ENCODE measurements at places on chromosomes 3 and 15.

- DNase-seq: no peak
Measured at GRCh38 chr3:108202834-108203233, 19.4 kb downstream of the IFT57 start.

GRCh38 chr3:140423146-140423545 lies 254.7 kb upstream of the TRIM42 start:
- no peak for DNase-seq

GRCh38 chr3:171574556-171575240 lies 114.5 kb upstream of the TNIK start:
- no peak for DNase-seq

DNA sequence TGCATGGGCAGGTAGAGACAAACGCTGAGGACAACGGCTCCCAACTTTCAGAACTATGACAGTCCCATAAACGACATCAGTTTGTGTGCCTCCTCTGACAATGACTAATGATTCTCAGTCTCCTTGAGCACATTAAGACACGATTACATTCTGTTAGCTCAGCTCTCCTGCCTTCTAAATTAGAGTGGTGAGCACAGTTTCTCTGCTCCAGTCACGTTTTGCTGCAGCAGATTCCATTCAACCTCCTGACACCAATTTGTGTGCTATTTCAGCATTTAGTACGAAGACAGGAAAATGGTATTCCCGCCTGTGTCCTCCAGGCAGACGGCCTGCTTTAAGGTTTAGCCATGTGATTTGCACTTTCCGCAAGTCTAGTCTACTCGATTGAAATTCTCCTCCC lies 458.4 kb upstream of the CFAP20DC start:
- no peak for DNase-seq

DNA sequence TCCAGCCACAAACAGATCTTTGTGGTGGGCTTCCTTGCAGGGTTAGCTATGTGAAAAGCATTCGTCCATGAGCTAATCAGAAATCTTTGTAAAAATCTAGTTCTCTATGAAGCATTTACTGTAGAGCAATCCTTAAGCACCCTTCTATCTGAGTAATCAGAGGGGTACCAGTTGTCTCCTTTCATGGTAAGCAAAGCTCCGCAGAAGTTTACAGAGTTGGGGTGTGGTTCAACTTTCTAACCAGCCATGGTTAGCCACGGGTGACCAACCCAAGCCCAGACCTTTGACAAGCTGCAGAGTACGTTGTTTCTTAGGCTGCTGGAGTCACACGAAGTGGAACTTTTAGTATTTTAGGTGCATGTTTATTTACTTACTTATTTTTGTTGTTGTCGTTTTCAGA lies 77.4 kb downstream of the FLNB start:
- DNase-seq: no peak

DNA sequence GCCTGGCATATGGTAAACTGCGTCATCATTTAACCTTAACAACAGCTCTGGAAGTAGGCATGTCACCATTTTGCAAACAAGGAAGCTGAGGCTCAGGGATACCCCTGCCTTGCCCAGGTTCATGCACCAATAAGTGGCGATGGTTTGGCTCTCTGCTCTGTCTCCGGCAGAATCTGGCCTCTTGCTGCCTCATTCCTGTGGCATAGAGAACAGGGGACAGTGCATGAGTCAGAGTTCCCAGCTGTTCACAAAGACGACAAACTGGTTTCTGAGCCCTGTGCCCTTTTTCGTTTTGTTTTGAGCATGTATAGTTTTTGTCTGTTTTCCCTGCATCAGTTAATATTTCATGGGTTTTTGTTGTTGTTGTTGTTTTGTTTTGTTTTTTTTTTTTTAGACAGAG lies 236.8 kb downstream of the OPA1 start:
- no peak for DNase-seq

DNA sequence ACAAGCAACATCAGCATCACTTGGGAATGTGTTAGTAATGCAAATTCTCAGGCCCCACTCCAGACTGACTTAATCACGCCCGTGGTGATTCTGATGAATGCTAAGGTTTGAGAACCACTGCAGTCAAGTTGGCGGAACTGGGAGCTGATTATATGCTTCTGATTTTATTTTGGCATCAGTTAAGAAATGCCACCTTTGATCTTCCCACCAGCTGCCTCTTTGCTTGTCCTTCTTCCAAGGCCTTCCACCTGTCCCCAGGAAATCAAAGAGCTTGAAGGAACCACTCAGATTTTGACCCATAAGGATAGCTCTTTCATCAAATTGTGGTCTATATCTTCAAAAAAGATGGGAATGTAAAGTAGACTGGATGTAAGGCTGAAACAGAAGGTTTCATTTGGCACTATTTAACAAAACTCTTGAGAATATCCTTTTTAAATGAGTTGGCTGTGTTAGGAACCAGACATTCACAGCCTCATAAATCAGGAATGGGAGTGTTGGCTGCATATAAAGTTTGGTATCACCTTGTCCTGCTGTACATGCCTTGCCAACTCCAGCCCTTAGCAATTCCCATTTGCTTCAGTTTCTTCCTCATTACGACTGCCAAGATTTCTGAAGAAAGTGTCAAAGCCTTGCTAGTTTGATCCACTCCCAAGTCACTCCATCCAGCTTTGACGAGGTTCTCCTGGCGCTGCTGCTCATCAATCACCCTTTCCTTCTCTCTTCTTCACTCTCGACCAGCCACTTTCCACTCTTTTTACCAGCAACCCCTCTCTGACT lies 125.8 kb upstream of the NPHP3 start:
- no peak for DNase-seq

- peak; percentile 31 for DNase-seq
Measured at GRCh38 chr3:128323206-128324081, 143.2 kb downstream of the DNAJB8 start.

GRCh38 chr3:6542795-6543194 lies 318.1 kb upstream of the GRM7 start:
- DNase-seq: no peak

DNA sequence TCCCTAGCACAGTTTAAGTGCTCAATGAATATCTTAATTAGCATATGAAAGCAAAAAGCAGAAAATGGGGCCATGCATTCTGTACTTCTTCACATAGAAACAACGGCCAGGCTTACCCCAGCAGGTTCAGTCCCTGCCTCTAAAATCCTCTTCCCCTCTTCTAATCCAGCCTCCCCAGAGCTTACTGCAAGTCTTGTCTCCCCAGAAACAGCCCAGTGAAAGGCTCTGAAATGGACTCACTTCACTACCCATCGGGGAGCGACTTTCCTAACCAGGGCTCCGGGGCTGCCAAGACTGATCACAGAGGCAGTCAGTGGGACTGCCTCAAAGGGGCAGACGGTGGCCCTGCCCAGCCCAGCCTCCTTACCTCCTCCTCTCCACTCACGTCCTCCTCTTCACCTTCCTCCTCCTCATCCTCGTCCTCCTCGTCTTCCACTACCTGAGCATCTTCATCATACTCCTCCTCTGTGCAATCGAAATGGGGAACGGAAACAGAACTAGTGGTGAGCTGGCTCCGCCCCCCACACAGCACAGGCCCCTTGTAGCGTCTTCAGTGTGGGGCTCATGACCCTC lies 38.0 kb downstream of the ANP32A start:
- no peak for DNase-seq

DNA sequence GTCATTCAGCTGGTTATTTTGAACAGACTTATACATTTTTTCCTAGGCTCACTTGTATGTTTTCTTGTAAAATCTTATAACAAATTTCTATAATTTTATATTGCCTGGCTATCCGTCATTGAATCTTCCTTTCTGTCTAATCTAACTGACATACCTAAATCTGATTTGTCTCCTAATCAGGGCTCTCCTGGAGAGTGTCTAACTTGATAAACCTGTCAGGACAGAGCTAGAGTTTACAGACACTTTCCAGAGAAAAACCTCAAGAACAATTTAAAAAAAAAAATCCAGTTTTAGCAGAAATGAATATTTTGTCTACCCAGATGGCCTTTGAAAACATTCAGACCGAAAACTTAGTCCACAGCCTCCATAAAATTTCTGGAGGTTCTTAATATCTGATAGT lies 1305.8 kb downstream of the ROBO1 start:
- no peak for DNase-seq

- DNase-seq: no peak
Measured at GRCh38 chr3:119468041-119468440, 722 bp upstream of the POGLUT1 start.

DNA sequence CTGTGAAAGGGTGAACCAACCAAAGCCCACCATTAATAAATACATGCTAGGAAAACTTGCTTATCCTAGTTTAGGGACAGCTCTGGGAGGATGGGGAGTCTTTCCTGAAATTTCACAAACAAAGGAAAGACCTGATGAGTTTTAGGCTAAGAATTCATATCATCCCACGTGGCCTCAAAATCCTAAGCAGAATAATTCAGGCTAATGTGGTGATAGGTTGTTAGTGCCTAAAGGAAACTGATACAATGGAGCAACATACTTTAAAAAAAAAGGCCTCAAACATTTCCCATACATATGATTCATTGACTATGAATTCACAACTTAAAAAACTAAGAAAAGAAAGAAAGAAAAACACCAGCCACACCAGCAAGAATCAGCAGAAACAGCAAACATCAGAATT lies 126.9 kb upstream of the CNTN4 start:
- DNase-seq: no peak

- DNase-seq: no peak
Measured at GRCh38 chr3:194905696-194906095, 220.0 kb downstream of the FAM43A start.

GRCh38 chr3:62446337-62446940 lies 73.1 kb upstream of the FEZF2 start:
- no peak for DNase-seq

DNA sequence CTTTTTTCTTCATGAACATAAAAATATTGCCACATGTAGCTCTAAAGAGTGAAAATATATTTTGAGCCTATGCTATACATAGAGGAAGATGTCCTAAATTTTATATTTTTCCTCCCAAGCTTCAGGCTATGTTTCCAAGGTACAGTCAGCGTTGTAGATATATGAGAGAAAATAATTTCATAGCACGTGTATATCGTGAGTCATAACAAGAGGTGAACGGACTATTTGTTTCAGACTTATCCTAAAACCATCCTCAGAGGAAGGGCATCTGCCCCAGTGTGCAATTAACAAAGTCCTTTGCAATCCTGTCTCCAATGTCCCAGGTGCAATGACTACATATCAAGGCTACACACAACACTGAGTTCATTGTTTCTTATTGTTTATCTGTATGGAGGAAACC lies 177.3 kb upstream of the ARRDC4 start:
- DNase-seq: no peak

DNA sequence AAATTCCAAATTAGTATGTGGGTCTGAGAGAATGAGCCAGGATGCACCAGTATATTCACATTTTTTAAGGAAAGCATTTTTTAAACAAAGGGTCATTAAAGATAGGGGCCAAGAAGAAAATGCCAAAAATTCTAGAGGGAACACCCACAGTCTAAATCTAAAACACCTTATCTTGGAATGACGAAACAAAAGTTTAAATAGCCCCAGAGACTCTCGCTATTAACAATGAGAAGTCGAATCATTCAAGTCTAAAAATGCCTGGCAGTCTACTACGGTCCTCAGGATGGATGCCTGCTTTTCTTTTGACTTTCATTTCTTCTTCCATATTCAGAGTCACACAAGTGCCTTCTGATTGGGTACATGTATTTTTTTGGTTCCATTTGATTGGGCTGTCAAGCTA lies 66.3 kb downstream of the SSUH2 start:
- DNase-seq: no peak

GRCh38 chr3:60651799-60652198 lies 599.5 kb downstream of the FHIT start:
- no peak for DNase-seq

DNA sequence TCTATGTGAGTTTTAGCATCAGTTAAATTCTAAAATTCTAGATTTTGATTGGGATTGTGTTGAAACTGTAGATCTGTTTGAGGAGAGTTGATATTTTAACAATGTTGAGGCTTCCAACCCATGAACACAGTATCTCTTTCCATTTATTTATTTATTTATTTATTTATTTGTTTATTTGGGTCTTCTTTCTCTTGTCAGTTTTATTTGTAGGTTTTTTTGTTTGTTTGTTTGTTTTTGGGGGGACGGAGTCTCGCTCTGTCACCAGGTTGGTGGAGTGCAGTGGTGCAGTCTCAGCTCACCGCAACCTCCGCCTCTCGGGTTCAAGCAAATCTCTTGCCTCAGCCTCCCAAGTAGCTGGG lies 25.3 kb downstream of the MRAS start:
- DNase-seq: no peak

DNA sequence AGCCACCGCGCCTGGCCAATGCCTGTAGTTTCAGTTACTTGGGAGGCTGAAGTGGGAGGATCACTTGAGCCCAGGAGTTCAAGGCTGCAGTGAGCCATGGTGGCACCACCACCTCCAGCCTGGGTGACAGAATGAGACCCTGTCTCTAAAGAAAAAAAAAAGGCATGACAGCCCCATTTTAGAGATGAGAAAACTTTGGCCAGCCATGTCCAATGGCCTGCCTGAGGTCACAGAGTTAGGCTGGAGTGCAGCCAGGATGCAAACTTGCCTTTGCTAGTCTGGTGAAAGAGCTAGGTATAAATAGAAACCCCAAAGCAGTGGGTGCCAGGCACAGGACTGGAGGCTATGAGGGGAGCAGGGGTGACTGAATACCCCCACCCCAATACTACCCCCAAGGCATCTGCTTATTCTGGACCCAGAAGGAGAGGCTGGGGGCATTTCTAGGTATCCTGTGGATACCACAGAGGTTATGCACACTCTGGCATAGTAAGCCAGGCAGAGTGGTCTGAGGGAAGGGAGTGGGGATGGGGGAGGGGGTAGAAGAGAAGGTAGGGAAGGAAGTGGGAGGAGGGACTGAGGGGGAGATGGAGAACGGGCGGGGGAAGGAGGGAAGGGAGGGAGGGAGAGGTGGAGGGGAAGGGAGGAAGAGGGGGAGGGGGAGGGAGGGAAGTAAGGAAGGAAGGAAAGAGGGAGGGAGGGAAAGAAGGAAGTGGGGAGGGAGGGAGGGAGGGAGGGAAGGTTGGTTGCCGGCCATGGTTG lies 16.2 kb upstream of the C15orf39 start:
- no peak for DNase-seq

DNA sequence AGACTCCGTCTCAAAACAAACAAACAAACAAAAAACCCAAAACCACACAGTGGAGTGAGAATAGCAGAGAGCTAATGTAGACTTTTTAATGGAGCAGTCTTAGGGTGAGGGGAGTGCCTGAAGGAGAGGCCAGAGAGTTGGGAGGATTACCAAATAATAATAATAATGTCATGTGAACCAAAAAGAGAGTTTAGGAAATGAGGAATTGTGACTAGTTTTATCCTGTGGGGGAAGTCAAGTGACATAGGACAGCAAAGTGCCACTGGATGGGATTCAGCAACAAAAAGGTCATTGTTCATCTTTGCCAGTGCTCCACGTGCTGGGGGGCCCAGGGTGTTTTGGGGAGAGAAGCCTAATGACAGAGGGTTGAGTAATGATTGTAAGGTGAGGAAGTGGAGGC lies 12.9 kb downstream of the GPR87 start:
- no peak for DNase-seq

GRCh38 chr3:102098130-102098885 lies 249.0 kb downstream of the NFKBIZ start:
- no peak for DNase-seq

- no peak for DNase-seq
Measured at GRCh38 chr15:60362321-60363086, 35.3 kb downstream of the ANXA2 start.

- DNase-seq: no peak
Measured at GRCh38 chr3:148379763-148380382, 317.8 kb upstream of the AGTR1 start.

- no peak for DNase-seq
Measured at GRCh38 chr3:179615458-179616173, 11.0 kb downstream of the NDUFB5 start.

- DNase-seq: no peak
Measured at GRCh38 chr3:68148447-68148846, 494.0 kb upstream of the SUCLG2 start.

Data from kidney (tissue), 22 donors.